Retina (tissue), 1 donor: ENCODE measurements at places on chromosomes 5 and 9.

DNA sequence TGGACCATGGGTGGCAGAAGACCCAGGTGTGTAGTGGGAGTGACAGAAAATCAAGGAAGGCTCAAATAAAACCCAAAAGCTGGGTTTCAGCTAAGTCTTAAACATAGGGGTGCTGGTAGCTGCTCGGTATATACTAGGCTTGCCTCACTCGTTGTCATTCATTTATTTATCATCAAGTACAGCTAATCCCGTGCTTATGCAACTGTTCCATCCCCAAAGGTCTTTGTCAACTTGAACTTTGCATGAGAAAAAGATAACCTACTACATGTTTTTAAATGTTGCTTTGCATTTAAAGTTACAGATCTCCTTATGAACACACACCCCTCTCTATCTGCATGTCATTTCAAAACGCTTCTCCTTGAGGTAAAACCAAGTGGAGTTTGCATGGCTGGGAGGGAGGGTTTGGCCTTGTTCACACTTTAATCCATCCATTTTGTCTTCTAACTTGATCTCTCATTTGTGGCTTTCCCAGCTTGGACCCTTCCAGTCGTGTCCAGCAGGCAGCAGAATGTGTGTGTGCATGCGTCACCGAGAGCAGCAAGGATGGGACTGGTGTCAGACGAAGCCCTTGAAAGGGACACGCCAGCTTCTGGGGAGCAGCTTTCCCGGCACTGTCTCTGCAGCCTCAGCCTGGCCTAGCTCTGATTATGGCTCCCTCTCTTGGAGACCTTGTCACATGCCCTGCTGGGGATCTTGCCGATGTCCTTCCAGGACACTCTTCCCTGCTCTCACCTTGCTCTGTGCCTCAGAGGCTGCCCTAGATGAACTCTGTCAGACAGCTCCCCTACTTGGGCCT lies 133.5 kb downstream of the GADD45G start:
- DNase-seq = no peak

DNA sequence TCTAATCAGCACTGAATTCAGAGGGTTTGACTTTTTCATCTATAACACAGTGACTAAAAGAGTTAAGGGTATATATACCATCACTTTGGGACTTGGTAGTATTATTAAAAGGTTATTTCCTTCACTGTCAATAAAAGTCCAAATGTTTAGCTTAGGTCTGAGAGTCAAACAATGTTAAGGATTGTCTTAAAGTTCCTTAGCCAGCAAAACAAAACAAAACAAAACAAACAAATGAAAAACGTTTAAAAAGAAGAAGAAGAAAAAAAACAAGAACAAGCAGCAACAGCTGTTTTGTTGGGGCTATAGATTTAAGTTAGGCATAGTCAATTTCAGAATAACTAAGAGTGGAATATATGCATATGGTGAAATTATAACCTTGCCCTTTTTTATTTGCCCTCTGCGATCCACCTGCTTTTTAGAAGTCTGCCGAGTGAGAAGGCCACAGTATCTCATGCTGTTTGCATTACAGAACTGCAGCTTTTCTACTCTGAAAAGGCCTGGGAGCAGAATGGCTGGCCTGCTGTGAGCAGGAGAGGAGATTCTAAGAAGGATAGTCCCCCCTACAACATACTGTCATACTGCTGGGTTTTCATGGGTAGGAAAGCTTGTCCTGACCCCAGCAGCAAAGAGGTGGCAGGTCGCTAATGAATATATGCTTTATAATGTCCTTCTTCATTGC lies 141.7 kb downstream of the NTRK2 start:
- DNase-seq = no peak

- no peak for DNase-seq
Observed at GRCh38 chr5:14292766-14293658, 149.9 kb downstream of the TRIO start.

GRCh38 chr5:170154297-170154696 lies 48.6 kb downstream of the FOXI1 start:
- no peak for DNase-seq

- no peak for DNase-seq
Observed at GRCh38 chr5:139855451-139855850, 59.8 kb downstream of the PSD2 start.

GRCh38 chr9:93480262-93480661 lies 26.9 kb upstream of the FAM120AOS start:
- no peak for DNase-seq

DNA sequence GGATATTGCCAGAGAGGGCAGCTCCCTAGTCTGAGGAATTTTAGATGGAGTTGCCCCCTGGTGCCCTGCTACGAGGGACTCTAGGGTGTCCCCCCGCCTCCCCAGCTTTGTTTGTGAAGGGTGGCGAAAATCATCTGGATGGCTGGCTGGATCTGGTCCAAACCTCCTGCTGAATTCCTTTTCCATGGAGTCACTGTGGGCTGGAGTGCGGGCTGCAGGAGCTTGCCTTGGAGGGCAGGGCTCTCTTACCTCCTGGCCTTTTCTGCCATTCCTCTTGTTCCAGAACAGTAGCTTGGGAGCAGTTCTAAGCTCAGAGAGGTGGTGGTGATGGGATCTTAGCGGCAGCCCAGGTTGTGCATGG lies 2.1 kb downstream of the SYNPO start:
- no peak for DNase-seq
